CD4-positive, alpha-beta T cell treated with Interleukin-21 for 1 hour (primary cell): ENCODE measurements at places on chromosomes 5 and 9.

- DNase-seq: no peak
Measured at GRCh38 chr5:171321447-171321846, 12.4 kb downstream of the TLX3 start.

DNA sequence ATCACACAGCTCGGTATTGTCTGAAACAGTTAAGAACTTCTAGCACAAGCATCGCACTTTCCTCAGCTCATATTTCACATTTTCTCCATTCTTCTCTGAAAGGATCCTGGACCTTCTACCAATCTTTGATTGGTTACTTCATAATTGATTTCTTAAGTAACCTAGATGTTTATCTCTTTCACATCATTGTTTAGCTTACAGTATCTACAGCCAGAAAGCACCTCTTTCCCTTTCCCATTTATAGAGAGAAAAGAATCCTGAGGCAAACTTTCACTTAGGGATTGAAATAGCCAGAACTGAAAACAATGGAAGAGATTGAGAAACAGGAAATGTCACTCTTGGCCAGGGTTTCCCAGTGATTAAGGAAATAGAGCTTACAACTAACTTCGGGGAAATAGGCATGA is 2.5 kb downstream of the IL33 start:
- DNase-seq: no peak

DNA sequence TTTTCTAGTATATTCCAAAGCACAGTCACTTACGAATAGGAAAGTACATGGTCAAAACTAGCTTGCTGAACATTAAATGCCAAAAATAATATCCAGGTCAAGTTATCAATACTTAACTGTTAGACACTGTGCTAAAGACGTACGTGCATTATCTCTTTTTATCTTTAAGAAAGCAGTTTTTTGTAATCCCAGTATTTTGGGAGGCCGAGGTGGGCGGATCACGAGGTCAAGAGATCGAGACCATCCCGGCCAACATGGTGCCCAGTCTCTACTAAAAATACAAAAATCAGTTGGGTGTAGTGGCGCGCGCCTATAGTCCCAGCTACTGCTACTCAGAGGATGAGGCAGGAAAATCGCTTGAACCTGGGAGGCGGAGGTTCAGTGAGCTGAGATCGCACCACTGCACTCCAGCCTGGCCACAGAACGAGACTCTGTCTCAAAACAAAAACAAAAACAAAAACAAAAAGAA is 2.7 kb upstream of the HSPA5 start:
- no peak for DNase-seq

- DNase-seq: no peak
Measured at GRCh38 chr5:14715481-14715880, 51.0 kb downstream of the OTULIN start.

GRCh38 chr9:129023036-129023907 is 4.9 kb downstream of the SH3GLB2 start:
- DNase-seq: no peak

DNA sequence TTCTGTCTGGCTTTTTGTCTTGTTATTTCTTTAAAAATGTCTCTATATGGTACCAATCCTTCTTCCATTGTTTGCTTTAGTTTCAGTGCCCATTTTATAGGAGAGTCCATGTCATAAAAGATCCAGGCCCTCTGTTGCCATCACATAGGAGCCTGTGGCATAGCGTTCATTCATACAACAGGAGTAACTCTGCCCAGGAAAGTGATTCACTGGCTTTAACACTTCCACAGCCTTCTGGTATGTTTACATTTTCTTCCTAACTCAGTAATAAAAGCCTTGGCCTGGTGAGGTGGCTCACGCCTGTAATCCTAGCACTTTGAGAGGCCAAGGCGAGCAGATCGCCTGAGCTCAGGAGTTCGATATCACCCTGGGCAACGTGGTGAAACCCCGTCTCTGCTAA is 519.3 kb upstream of the PTGER4 start:
- no peak for DNase-seq

GRCh38 chr5:134609232-134609851 is 23.3 kb downstream of the SAR1B start:
- no peak for DNase-seq

GRCh38 chr5:35182486-35182885 is 47.8 kb downstream of the PRLR start:
- no peak for DNase-seq

DNA sequence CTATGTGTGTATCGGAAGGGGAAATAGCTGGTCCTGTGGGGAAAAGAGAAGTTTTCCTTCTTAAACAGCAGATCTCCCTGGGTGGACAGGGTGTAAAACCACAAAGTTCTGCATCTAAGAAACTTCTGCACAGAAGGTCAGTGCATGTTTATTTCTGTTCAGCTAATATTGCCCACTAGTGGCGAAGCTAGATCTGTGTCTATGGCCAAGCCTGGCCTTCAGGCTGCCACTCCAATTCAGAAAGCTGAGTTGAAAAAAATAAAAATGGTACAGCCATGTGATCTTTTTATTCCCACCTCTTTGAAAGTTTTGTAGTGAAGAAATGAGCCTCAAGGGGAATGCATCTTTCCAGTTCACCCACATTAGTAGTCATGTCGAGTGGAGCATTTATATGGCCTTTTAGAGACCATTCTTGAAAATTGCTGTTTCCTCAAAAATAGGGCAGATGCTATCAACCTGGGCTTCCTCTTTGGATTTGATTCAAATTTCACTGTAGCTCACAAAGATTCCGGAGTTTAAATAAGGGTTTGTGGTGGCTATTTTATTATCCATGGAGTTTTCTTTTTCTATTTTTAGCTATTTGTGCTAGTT is 488.0 kb downstream of the PRELID2 start:
- DNase-seq: no peak

- no peak for DNase-seq
Measured at GRCh38 chr9:114869378-114869777, 61.0 kb downstream of the TNFSF8 start.

- no peak for DNase-seq
Measured at GRCh38 chr9:132592451-132592850, 10.0 kb downstream of the BARHL1 start.

DNA sequence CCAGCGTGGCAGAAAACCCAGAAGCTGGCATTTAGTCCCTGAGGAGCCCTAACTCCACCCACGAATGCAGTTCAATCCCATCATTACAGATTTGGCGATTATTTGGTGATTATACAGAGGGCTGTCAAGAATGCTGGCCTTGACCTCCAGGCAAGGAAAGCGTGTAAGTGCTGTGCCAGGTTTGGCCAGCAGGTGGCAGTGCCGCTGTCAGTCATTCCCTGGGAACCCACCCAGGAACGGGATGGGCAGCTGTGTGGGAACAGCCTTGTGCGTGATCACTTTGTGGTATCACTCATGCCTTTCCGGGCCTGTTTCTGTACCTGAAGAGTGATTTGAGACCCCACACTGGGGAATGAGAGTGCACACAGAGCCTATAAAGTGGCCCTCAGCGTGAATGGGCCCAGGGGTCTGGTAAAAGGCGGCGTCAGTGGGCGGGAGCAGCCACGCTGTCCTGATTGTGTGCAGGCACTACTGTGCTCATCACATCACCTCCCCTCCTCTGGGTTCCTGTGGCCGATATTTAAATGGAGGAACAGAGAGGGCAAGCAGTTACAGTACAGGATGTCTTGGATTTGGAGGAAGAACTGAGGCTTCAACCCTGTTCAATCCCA is 215.6 kb downstream of the ROR2 start:
- DNase-seq: peak; percentile 39

GRCh38 chr5:37984300-37984699 is 144.5 kb upstream of the GDNF start:
- DNase-seq: no peak

- DNase-seq: no peak
Measured at GRCh38 chr9:34492051-34492450, 30.7 kb downstream of the ENHO start.

GRCh38 chr9:75953218-75953617 is 62.7 kb downstream of the PCSK5 start:
- no peak for DNase-seq

GRCh38 chr5:56179442-56179841 is 53.7 kb downstream of the ANKRD55 start:
- no peak for DNase-seq

DNA sequence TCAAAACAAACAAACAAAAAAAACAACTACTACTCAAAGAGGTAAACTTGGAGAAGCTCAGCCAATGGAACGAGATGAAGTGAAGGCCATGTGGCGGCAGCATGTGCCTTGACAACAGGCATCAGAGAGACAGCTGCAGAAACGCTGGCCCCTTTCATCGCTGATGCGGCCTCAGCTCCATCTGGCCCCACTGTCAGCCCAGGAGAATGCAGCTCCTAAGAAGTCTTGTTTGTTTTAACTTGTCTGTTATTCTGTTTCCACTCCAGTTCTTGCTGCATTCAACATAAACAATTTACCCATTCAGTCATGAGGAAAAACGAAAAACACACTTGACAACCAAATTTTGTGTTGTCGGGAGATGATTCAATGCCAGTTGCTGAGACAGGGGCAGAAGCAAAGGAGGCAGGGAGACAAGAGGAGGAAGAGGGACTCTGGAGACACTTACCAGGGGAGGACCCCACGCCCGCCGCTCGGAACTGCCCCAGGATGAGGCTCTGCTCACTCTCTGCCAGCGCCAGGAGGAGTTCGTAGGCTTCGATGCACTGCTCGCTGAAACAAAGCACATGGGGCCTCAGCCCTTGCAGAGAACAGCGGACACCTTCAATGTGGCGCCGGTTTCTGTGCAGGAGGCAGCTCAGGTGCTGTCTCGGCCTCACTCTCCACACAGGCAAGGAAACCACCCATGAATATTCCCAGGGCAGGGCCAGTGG is 91.2 kb downstream of the DCP2 start:
- no peak for DNase-seq

GRCh38 chr5:31236339-31236738 is 42.9 kb downstream of the CDH6 start:
- no peak for DNase-seq

DNA sequence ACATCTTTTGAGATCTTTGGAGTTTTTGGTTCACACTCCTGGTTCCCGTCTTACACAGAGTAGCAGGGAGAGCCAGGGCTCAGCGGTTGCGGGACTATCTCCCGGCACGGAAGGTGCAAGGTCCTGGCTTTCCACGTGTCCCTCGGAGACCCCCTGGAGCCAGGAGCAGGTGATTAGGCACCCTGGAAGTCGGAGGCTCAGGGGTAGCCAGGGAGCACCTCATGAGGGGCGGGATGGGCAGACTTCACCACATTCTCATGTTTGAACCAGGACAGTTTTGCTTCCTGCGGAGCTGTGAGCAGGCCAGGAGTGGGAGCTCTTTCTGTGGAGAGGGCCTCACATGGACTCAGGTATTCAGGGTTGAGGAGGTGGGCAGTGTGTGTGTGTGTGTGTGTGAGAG is 273.7 kb upstream of the IRX1 start:
- no peak for DNase-seq

GRCh38 chr5:138351056-138351455 is 1.4 kb upstream of the KDM3B start:
- no peak for DNase-seq

DNA sequence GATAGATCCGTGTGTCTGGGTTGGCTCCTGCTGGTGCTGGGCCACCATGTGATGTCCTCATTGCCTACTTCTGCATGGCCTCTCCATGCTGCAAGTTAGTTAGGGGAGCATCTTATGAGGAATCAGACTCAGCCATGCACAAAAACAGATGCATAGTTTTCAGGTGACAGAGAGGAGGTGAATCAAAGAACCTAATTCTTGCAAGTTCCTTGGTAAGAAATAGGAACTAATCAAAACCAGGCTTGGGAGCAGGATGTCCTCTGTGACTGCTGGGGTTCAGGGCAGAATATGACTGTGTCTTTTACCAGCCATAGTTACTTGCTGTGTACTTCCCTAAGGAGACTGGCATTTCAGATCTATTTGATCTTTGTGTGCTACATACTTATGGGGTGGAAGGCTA is 61.6 kb downstream of the C9orf152 start:
- no peak for DNase-seq

DNA sequence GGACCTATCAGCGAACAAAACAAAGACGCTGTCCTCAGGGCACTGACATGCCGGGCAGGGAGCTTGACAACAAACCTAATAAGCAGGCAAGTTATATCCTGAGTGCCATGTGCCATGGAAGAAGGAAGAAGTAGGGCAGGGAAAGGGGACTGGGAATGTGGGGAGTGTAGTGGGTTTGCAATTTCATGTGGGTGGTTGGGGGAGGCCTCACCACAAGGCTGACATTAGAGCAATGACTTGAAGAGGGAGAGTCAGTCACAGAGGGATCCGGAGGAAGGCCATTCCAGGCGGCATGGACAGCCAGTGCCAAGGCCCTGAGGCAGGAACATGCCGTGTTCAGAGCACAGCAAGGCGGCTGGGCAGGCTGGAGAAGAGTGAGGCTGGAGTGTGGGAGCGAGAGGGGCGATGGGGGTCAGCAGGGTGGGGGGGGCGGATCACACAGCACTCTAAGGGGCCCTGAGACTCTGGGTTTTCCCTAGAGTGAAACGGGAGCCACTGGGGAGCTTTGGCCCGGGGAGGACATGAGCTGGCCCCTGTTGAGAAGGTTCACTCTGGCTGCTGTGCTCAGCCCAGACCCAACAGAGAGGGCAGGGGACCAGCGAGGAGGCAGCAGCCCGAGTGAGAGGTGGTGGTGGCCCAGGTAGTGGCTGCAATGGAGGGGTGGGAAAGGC is 86.3 kb downstream of the STK10 start:
- no peak for DNase-seq

- DNase-seq: no peak
Measured at GRCh38 chr5:5270958-5271785, 131.0 kb downstream of the ADAMTS16 start.

- DNase-seq: no peak
Measured at GRCh38 chr9:105070176-105070575, 142.2 kb upstream of the ABCA1 start.

DNA sequence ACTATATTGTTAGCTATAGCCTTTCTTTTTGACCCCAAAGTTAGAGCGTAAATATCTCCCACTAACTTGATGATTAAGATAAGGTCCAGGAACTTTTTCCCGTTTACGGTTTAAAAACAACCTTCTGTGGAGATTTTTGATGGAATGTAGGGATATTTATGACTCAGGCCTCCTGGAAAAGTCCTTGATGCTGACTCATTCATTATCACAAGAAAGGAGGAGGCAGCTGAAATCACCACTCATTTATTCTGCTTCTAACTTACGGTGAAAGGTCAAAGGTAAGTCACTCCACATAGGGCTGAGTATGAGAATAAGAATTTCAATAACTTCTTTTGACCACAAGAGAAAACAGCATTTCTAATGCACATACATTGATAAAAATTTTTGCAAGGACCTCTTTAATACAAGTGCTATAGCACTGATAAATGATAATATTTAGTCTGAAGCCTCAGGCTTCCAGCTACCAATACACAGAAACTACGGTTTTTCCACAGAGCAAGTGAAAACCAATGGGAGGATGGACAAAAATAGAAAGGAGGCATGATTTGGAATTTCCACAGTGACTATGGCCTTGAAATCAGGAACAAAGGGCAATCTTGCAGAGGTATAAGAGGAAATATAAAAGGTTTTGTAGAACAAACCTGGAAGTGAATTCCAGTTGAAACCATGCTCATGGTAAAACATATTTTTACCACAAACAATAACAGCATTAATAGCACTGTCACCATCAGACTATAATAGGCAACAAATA is 146.5 kb downstream of the PPP2R2B start:
- no peak for DNase-seq
